Activated T-cell treated with anti-CD3 and anti-CD28 coated beads for 1 hour (primary cell): ENCODE measurements at places on chromosomes 4 and X.

GRCh38 chrX:45351478-45351877, 150.8 kb upstream of the DIPK2B start:
- no peak for DNase-seq

DNA sequence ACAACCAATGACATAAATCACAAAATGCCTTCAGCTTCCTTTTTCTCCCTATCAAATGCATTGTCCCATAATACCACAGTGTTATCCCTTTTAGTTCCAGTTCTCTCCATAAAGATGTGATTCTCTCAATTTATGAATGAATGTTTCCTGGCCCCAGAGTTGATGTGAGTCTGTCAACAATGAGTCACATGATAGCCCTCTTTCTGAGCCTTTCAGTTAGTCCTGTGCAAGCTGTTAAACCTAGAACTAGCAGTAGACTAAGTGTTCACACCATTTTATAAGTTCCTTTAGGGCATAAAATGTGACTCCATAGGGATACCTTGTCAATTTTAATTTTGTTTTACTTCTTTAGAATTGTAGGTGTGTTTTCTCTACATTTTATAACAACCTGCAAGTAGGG, 129.5 kb downstream of the PABPC4L start:
- no peak for DNase-seq

DNA sequence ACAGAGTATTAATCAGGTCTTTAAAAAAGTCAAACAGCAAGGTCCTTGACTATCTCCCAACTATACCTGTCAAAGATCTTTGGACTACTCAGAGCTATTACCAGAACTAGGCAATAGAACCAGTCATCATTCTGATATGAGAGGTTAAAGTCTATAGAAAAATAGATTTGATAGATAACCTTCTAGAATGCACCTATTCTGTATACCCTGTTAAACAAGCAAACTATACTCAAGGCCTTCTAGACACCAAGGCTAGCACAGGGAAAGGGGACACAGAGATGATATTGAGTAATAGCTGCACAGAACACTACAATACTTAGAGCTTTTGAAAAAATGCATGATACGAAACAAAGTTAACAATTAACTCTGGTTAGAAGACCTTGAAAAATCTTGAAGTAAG, 149.5 kb downstream of the NR3C2 start:
- DNase-seq, result no peak

GRCh38 chrX:2272337-2272736, 228.4 kb downstream of the DHRSX start:
- no peak for DNase-seq

GRCh38 chr4:184849185-184849584, 23.4 kb upstream of the ACSL1 start:
- DNase-seq, result no peak

DNA sequence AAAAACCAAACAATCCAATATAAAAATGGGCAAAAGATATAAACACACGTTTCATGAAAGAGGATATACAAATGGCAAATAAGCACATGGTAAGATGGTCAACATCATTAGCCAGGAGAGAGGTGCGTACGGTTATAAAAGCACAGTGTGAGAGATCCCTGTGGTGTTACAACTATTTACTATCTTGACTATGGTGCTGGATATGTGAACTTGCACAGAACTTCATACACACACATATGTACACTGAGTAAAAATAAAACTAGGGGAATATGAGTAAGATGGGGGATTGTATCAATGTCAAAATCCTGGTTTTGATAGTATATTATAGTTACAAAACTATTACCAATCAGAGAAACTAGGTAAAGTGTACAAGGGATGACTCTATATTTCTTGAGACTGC, 8.4 kb downstream of the FBXO8 start:
- DNase-seq, result no peak

GRCh38 chr4:32564626-32565025, 1844.5 kb downstream of the PCDH7 start:
- no peak for DNase-seq

- no peak for DNase-seq
Measured at GRCh38 chr4:81786063-81786763, 314.5 kb upstream of the RASGEF1B start.

DNA sequence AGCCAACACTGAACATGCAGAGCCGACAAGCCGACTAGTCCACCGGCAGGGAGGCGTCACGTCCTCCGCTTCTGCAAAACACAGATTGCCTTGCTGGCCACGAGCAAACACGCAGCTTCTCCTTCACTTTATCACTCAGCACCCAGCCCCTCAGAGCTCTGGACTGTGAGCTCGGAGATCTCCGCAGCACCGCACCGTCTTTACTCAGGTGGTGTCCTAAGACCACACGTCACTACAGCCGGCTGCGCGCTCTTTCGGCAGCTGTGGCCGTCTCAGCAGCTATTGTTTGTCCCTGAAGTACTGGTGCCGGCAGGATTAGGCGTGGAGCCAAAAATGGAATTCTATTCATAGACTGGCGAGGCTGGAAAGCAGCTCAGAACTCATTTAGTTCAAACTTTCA, 72.0 kb downstream of the FAT1 start:
- DNase-seq, result no peak

GRCh38 chrX:16023790-16024734, 99.3 kb upstream of the GRPR start:
- DNase-seq, result no peak

DNA sequence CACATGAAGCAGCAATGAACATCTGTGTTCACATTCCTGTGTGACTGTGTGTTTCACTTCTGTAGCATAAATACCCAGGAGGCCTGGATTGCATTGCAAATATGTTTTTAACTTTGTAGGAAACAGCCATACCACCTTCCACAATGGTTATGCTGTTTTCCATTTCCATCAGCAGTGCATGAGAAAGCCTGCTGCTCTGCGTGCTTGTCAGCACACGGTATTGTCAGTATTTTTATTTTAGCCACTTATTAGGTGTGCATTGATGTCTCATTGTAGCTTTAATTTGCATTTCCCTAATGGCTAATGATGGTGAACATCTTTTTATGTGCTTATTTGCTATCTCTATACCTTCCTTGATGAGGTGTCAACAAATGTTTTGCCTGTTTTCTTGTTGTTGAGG, 355.9 kb downstream of the TRIML1 start:
- no peak for DNase-seq

DNA sequence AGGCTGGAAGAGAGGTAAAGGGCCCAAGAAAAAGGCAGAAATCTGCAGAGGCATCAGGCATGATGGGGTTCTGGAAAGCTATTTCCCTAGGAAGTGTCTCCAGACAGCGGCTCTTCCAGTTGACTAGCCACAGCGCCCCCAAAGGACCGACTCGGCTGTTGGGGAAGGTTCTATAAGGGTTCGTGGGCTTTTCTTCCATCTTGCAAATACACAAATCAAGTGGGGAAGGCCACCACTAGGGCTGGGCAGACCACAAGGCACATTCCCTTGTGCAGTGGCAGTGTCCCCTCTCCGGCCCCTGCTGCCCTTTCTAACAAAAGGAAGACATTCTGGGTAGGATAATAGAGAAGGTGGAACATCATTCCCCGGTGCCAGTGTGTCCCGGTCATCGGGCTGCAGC, 18.2 kb downstream of the BCOR start:
- no peak for DNase-seq

DNA sequence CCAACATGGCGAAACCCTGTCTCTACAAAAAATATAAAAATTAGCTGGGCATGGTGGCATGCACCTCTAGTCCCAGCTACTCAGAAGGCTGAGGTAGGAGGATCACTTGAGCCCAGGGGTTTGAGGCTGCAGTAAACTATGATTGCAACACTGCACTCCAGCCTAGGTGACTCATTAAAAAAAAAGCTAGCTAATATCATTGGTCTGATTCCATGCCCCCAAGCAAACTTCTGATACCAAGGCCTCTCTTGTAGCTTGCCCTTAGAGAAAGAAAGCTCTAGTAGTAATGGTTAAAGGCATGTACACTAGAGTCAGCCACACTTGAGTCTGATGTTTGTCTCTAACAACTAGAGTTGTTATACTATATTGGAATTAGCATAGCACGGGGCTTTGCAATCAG, 32.6 kb upstream of the PHF8 start:
- no peak for DNase-seq

DNA sequence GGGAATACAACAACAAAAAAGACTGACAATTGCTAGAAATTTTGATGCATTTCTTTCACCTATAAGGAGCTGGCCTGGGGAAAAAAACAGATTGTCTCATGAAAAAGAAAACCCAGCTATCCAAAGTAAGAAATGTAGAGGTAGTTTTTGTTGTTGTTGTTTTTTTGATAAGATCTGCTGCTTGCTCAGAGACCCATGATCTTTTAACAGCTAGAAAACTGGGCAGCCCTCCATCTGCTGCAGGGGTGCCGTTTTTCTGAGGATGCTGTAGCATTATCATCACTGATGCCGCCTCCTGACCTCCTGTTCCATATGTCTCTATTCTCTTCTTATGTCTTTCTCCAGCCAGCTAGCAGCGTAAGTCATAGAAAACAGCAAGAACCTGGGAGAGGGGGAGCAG, 98.3 kb downstream of the BMPR1B start:
- DNase-seq, result no peak

- no peak for DNase-seq
Measured at GRCh38 chr4:100362366-100362765, 155.5 kb downstream of the EMCN start.

GRCh38 chr4:609400-610050, 15.8 kb upstream of the PDE6B start:
- no peak for DNase-seq

DNA sequence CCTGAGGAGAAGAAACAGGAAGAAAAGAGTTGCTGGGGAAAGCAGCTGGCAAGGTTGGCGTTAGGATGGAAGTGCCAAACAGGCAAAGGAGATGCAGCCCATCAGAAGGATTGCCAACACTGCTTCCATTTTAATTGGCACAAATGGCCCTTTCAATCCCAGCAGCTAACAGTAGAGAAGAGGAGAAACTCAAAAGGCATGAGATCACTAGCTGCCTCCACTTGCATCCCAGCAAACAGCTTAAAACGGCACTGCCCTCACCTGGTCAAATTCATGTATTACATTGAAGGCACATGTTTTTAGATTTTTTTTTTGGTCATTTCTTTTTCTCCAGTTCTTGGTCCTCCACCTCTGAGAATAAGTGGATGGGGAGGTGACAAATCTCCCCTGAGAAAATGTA, 14.9 kb upstream of the LOC101059915 start:
- peak; percentile 41 for DNase-seq

DNA sequence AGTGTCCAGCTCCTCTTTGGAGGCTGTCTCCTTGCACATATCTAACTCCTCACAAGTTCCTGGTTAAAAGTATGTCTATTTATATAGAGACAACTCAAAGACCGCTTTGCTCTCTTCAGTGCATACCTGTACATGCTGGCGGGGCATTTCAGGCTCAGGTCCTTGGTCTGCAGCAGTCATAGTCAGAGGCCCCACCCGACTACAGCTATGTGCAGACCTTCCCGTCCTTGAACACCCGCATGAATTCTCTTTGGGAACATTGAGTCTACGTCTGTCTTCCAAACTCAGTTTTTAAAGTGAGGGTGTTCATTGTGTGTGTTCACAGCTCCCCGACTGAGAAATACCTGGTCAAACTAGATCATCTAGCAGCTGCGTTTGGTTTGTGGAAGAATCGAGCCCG, 4.2 kb downstream of the BCOR start:
- DNase-seq, result no peak

DNA sequence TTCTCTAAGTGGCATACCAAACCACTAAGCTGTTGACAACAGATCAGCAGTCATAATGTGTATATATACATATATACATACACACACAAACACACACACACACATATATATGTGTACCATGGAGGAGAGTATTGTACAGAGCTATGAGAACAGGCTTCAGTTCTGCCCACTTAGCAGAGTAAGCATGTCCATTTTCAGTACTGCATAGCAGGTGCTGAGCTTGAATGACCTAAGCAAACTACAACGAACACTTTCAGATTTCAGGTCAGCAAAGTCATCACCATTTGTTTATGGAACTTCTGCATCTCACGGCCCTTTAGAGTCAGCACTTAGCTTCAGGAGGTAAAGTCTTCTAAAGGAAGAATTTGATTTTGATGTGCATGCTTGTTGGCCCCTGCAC, 735.8 kb upstream of the ATOH1 start:
- DNase-seq, result no peak

GRCh38 chr4:168923526-168924194, 86.4 kb downstream of the CBR4 start:
- DNase-seq, result peak; percentile 41

DNA sequence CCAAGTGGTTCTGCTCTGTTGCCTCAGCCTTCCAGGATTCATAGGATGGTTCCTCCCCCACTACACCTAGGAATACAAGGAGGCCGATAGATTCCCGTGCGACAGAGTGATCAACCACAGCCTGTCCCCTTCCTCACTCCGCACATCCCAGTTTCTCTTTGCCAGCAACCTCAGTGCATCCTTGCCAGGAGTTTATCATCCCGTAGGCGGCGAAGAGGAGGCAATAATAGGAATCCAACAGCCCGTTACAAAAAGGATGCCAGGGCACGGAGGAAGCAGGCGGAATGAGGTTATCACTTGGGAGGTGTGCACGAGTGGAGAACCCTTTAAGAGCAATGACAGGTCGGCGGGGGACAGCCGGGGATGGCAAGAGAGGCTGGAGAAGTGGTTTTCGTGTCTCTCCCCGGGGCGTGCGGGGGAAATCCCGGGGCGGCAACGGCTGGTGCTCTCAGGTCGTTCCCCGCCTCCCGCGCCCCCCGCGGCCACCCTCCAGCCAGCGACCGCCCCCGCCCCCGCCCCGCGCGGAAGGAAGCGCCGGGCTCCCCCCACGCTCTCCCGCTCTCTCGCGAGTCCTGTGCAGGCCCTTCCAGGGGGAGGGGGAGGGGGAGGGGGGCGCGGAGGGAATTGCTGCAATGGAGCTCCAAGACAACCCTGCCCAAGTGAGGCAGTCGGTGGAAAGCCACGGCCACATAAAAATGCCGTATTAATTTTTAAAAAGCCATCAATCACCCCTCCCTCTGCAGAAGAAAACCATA, 1.6 kb downstream of the PPP3CA start:
- peak; percentile 38 for DNase-seq

DNA sequence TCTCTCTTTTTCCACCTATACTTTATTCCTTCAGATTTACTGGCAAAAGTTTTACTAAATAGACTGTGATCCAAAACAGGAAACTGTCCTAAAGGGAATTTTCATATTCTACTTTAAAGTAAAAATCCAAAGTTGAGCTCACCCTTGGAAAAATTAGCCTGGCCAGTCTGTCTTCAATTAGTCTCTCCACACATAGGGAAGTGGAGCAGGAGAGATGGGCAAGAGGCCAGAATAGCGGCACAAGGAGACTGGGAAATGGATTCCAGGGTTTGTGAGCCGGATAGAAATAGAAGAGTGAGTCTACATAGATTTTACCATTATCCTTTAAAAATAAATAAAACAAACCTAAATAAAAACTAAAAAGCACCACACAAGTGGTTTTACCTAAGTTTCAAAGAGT, 16.2 kb upstream of the FRMD7 start:
- DNase-seq, result no peak

GRCh38 chr4:82865592-82865991, 25.4 kb downstream of the SEC31A start:
- DNase-seq, result no peak
